ENCODE measurements at places on chromosomes 7 and 10. TPM values are rescaled to one million over a fixed set of nuclear protein-coding genes. Genes with fewer than 3 reads are reported as not detected.

- DNase-seq = no peak
Measured at GRCh38 chr7:98134420-98135228, 28.0 kb downstream of the LMTK2 start.

- DNase-seq = no peak
Measured at GRCh38 chr10:33139181-33139646, 181.2 kb upstream of the ITGB1 start.

The RAMP3 gene
- total RNA-seq = 40.8 TPM

The OR2A5 gene
- total RNA-seq = not detected

The EPO gene
- not detected for total RNA-seq

- DNase-seq = no peak
Measured at GRCh38 chr7:101731502-101732084, 85.8 kb upstream of the CUX1 start.

DNA sequence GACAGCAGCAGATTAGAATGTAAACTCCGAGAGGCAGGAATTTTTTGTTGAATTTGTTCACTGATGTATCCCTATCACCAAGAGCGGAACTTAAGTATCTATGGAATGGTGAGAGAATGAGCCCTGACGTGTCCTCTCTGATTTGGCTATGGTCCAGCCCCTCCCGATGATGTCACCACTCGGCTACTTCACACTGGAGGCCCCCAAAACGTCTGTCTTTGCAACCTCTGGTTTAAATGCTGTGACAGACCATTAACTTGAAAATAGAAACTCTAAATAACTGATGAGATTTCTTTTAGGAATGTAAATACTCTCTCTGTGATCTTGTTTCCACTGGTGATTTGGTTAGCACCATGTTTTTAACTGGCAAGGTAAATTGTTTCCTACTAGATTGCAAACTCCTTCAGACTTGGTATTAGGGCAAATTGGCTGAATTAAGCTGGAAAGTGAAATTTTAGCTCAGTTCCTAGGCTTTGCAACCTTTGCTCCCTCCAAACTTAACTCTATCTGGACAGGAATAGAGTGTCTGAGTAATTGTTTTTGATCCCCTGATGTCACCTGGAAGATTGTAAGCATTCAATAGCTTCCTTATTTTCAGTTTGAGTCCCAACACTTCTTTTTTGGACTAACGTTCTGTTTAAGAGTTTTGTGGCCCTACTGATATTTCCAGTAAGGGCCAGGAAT is 19.1 kb downstream of the SLC16A12 start:
- peak; percentile 79 for DNase-seq

DNA sequence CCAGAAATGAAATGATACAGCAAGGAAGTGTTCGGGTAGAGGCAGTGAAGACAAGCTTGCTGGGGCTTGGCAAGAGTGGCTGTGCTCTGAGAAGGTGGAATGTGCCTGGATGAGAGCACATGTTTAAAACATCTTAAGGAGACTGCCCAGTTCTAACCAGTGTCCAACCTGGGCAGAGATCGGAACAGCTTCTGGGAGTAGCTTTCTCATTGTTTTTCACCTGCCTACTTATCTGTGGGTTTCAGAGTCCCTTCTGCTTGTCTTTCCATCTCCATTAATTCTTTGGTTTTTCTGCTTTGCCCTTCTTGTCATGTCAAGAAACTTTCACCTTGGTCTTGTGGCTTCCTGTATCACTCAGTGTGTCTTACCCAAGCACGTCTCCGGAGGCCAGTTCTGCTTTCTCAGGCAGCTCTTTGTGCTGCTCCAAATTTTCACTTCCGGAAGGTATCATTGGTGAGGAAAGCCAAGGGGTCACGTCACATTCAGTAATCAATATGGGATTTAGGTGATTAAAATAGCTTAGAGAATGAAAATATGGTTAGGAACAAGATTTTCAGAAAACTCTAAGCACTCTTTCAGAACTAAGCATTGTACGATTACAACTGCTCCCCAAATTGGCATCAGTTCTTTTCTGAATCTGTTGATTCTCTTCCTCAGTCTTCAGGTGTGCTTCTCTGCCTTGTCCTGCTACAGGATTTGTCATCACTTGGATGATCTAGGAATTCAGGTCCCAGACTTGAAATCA is 5.5 kb upstream of the LAMB4 start:
- DNase-seq = no peak

GRCh38 chr10:48460182-48460581 is 144.7 kb downstream of the ARHGAP22 start:
- DNase-seq = no peak

GRCh38 chr10:1126461-1126860 is 70.3 kb downstream of the WDR37 start:
- DNase-seq = no peak

- no peak for DNase-seq
Measured at GRCh38 chr10:37003126-37003525, 122.3 kb upstream of the ANKRD30A start.

DNA sequence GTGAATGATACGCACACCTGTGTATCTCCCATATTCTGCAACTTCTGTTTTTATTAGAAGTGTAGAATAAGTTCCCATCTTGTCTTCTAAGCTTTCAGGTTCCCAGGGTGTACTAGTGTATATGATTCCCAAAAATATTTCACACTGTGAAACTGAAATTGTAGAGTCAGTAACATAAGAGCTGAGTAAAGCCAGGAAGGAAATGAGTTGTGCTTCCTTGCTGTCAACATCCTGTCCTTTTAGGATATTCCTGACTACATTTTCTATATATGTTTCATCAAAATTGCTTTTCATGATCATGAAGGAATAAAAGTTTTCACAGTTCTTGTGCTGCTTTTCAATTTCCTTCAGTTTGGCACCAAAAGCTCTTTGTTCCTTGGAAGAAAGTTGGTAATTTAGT is 15.2 kb downstream of the SAMD9L start:
- DNase-seq = no peak

GRCh38 chr10:132504501-132505272 is 32.9 kb upstream of the INPP5A start:
- DNase-seq = no peak

DNA sequence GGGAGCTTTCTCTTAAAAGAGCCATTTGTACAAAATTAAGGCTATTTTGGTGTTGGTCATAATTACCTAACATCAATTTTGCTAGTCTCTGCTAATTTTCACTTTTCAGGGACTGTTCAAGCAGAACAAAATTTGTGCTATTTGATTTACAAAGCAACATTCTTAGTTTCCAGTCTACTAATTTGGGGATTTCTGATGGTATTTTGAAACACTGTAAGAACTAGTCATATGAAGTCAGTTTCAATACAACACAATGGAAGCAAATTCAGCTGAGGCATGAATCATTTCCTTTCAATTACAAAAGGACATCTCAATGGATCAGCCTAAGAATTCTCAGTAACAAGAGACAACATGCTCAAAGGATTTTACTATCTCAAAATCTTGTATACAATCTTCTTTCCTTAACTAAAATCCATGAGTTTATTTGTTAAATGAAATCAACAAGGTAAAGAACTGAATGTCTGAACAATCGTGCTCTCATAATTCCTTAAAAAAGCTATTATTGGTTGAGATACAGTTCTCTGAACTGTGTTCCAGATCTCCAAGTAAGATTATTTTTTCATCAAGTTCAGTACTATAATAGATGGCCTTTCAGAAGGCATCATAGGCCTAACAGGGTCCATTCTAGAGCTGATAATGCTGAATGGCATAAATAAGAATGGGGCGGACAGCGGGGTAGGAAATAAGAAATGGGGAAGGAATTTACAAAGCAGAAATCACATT is 144.6 kb downstream of the NRCAM start:
- no peak for DNase-seq

- no peak for DNase-seq
Measured at GRCh38 chr10:9244864-9245263, 1190.4 kb downstream of the GATA3 start.

The DPP6 gene
- 0.56 TPM for total RNA-seq

The TBL2 gene
- 24.8 TPM for total RNA-seq

DNA sequence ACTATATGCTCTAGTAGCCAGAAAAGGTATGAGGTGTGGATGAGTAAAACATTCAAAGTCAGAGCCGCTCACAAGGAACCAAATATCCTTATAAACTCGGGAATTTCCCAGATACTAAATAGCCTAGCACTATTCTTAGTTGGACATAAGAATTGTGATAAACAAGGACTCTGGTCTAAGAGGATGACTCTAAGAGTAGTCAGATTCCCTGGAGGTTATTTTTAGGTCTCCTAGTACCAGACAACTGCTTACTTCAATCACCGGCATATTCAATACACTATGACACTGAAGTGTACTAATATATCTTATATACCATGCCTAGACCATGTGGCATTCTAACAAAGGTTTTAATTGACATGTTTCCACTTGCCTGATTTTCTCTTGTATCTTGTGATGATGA is 56.5 kb downstream of the LMBR1 start:
- DNase-seq = no peak

The TWIST1 gene
- total RNA-seq = 5.4 TPM

The ELN gene
- 91.7 TPM for total RNA-seq

The CPN1 gene
- not detected for total RNA-seq

DNA sequence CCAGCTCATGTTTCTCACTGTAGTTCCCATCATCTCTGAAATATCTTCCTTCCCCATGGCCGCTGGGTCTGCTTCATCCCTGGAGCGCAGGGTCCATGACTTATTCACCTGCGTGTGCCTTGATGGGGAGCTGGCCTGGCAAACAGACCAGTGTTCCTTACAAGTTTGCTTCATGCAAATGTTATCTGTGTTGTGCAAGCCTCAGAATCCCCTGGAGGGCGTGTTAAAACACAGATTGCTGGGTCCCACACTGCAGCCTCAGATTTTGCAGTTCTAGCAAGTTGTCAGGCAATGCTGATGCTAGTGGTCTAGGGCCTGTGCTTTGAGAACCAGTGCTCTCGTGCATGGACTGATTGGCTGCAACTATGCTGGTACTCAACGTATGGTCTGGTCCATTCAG is 7.2 kb upstream of the DMBT1 start:
- DNase-seq = no peak

- DNase-seq = no peak
Measured at GRCh38 chr7:138510003-138510402, 49.9 kb downstream of the TRIM24 start.

The GPR141 gene
- total RNA-seq = not detected

The PLEKHS1 gene
- total RNA-seq = not detected

DNA sequence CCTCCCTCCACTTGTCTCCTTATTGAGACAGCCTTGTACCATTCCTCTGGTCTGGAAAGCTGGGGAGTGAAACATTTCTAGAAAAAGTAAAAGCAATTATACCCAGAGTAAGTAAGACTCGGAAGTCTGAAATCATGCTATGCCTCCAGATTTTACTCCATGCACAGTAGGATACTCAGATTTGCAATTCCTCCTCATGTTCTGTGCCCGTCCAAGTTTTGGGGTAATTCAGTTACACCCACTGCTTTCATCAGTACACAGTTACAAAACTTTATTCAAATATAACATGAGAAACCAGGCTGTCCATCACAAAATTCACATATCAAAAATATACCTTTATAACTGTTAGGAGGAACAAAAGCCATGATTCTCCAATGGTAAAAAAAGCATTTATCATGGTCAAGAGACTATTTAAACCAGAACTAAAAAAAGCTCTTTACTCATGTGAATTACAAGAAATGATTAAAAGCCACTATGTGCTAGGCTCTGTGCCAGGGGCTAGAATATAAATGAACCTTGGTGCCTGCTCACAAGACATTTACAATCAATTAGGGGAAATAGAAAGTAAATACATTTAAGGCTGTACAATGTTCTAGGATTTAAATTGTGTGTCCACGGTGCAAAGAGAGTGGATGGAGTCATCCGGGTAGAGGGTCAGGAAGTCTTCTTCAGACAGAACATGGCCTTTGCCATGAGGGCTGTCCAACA is 320.2 kb downstream of the ELMO1 start:
- peak; percentile 28 for DNase-seq

GRCh38 chr7:148800677-148801076 is 83.4 kb downstream of the EZH2 start:
- DNase-seq = no peak

DNA sequence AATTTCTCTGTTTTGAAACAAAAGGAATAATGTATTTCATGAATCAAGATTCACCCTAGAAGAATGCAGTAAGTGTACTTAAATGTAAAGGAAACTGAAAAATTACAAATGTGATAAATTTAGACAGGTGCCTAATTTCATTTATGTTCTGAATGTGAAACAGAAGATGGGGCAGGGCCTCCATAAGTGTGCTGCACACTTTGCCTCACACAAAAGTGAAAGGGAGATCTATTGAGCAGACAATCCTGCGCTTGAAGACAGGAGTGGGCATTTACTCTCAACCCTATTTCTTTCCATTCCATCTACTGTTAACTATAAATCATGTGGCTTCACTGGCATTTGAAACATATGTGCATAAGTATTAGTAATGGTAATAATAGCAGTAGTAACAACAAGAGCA is 36.2 kb downstream of the GNG11 start:
- no peak for DNase-seq

- DNase-seq = no peak
Measured at GRCh38 chr7:55526770-55527169, 45.5 kb downstream of the VOPP1 start.

- DNase-seq = no peak
Measured at GRCh38 chr10:107931808-107932207, 767.3 kb upstream of the SORCS1 start.

DNA sequence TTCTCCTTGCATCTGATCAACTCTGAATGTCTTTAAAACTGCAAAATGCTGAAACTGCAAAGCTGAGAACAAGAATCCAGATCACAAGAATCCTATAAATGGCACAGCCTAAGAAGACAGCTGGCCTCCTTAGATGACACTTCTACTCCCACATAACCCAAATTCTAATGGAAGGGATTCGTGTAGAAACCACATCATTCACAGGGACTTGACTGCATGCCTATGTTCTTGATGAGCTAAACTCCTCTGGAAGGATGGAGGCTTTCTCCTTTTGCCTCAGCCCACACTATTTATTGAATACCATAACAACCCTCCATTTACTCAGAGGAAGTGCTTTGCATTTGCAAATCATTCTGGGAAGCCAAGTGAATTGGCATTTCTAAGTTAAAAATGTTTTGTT is 252.5 kb upstream of the VWC2 start:
- DNase-seq = no peak
